Activated T-cell treated with anti-CD3 and anti-CD28 coated beads for 24 hours (primary cell): ENCODE measurements at places on chromosomes 6 and 20.

DNA sequence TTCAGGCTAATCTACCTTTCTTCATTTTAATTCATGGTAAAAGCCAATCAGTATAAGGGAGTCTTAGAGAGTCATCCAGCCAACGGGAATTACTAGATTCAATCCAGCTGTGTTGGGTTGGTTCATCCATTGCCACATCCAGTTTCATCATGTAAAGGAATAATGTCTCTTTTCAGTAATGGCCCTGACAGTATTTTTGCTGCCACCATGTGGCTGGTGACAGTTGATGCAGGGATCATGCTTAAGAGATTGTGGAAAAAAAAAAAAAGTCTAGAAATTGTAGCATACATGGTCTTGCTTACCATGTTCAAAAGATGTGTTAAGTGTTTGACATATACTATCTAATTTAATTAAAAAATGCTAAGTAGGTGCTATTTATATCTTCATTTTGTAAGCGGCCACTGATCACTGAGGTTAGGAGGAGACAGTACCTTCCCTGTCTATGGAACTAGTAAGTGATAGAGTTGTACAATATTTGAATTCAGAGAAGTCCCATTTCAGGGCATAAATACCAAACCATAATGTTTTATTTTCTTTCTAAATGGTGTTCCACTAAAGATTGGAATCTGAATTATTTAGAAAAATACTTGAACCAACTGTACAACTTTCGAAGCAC, 135.9 kb downstream of the KHDRBS2 start:
- no peak for DNase-seq

GRCh38 chr20:32316667-32317066, 39.2 kb downstream of the KIF3B start:
- DNase-seq = no peak

GRCh38 chr20:36591854-36592641, 13.5 kb upstream of the RAB5IF start:
- DNase-seq = no peak

GRCh38 chr6:136897071-136897470, 25.0 kb upstream of the SLC35D3 start:
- DNase-seq = no peak

GRCh38 chr6:38364775-38365174, 275.0 kb downstream of the BTBD9 start:
- DNase-seq = no peak

GRCh38 chr6:85418059-85418458, 31.8 kb upstream of the NT5E start:
- DNase-seq = no peak

DNA sequence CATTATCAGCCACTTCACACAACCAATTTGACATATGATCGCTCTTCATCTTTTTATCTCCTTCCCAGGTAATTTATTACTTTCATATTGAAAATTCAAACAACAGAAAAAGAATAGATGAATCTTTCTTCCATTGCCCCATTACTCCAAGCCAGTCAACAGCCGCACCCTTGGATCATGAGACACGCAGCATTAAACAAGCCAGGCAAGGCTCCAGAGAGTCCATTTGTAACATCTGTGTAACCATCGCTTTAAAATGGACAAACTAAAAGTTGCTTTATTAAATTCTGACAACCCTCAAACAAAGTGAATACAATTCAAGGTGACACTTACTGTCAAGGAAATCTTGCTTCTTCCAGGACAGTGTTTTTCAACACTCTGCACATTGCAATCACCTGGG, 200.3 kb downstream of the EPM2A start:
- DNase-seq = no peak

DNA sequence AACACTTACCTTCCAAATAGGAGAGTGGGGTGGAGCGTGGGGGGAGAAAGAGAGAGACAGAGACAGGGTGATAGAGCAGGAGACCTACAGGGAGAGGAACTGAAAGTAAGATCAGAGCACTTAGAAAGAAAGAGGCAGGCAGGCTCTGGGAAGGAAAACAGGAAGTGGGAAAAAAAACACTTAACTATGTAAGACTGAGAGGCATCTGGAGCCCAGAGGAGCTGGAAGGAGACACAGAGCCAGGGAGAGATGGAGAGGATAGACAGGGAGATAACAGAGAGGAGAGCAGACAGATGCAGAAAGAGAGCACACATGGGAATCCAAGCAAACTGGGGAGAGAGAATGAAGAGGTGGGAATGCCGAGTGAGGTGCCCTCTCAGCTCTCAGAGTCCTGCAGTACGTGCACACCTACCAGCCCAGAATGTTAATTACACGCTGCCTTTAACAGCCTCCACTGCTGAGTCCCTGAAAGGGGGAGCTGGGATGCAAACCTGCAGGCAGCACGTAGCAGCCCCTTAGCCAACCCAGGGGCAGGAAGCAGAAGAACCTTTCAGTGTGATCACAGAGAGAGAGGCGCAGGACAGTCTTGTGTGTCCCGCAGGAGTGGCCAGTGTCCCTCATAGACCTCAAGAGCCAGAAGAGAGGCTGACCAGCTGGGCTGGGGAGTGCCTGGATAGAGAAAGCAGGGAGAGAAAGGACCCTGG, 132.7 kb upstream of the LRFN2 start:
- DNase-seq = no peak

DNA sequence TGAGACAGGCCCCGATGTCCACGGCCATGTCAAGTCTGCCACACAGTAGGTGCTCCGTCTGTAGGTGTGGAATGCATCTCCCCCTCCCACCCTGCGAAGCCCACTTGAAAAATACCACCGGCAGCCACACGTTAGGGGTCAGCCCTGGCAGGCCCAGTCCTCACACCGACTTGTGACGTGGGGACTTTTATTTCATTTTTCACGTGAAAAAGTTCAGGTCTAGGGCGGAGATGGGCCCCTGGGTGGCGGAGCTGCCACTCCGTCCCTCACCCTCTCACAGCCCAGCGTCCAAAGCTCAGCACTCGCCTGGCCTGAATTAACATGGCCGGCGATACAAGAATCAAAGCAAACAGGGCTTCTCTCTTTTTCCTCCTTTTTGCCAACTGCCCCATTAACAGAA, 3.8 kb upstream of the TUBB1 start:
- DNase-seq = no peak

- DNase-seq = no peak
These were observed 88.5 kb downstream of the PRKN start for GRCh38 chr6:162638931-162639574.

- no peak for DNase-seq
These were observed 169.9 kb upstream of the HDDC2 start for GRCh38 chr6:125471667-125472066.

DNA sequence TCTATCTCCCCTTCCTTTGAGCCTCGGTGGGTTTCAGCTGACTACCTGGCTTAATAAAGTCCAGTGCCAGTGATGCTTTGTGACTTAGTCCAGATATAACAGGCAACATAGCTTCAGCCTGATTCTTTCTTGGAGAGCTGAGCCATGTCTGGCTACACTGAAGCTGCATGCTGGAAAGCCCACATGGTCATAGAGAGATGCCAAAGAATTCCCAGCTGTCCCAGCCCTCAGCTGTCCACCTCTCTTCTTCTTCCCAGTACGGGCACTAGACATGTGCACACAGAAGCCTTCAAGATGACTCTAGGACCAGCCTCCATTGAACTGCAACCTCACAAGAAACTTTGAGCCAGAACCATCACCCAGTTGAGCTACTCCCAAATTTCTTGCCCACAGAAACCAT, 154.1 kb upstream of the MYLIP start:
- no peak for DNase-seq

- DNase-seq = no peak
These were observed 1.2 kb downstream of the ZNF335 start for GRCh38 chr20:45970646-45971424.

GRCh38 chr6:44000164-44000842, 126.9 kb downstream of the MRPL14 start:
- no peak for DNase-seq

- peak; percentile 39 for DNase-seq
These were observed 58.4 kb downstream of the GJA10 start for GRCh38 chr6:89952686-89953085.

GRCh38 chr20:11192106-11192505, 518.3 kb upstream of the JAG1 start:
- DNase-seq = no peak

DNA sequence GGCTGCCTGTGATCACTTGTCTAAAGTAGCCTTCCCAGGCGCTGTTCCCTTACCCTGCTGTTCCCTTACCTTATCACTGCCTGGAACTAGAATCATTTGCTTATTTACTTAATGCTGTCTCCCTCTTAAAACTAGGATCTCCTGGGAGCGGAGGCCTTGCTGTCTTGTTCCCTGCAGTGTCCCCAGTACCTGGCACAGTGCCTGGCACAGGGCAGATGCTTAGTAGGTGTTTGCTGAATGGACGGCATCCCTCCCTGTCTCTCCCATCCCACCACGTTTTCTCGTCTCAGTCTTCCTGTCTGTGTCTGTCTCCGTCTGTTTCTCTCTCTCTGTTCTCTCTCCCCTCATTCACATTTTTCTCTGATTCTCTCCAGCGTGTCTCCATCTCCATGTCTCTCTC, 99.9 kb upstream of the MYL9 start:
- no peak for DNase-seq

GRCh38 chr6:24738741-24739140, 19.8 kb upstream of the C6orf62 start:
- DNase-seq = no peak

DNA sequence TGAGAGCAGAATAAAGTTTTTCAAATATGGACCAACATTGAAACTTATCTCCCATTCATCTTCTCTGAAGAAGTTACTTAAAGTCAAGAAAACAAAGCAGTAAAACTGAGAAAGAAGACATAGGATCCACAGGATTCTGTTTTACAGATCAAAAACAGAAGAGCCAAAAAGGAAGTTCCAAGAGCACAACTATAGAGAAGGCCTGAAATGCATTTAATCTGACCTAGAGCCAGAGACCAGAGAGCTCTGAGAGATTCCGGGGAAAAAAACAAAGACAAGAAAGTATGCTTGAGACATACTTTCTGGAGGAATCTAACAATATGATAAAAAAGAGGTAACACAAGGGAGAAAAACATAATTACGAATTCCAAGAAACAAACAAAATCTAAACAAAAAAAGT, 26.1 kb downstream of the SRPK1 start:
- no peak for DNase-seq

GRCh38 chr20:36153736-36154699, 522 bp upstream of the EPB41L1 start:
- no peak for DNase-seq

GRCh38 chr6:35077713-35078105, 63.4 kb downstream of the TCP11 start:
- no peak for DNase-seq

DNA sequence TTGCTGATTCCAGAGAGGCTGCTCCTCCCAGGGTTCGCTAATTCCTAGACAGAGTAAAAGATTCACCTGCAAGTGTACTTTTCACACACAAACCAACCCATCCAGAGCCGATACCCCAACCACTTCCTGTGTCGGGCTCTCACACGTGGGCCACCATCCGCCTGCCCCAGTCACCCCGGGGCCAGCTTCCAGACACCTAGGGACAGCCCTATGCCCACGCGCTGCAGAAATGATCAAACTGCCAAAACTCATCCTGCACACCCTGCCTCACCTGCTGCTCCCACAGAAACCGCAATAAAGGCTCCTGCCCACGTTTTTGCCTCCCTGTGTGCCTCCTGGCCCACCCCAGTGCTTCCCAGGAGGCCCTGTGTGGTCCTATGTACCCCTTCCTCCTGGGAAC, 59.5 kb downstream of the PSMG4 start:
- DNase-seq = peak; percentile 17

- no peak for DNase-seq
These were observed 12.9 kb downstream of the SOD2 start for GRCh38 chr6:159680104-159680503.

GRCh38 chr6:55825402-55826051, 49.9 kb downstream of the BMP5 start:
- DNase-seq = no peak

DNA sequence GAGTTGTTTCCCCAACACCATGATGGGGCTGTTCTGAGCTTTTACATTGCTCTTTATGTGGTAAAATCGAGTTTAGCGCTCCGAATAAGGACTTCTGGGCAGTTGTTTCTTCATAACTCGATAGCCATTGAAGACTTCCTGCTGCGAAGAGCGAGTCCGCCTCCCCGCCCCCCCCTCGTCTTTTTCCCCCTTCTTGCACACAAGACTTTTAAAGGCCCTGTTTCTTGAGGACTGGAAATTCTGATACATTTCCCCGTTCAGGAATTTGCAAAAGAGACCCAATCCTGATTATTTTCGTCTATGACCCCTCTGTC, 1.5 kb upstream of the CITED2 start:
- DNase-seq = no peak

- no peak for DNase-seq
These were observed 901.7 kb upstream of the CITED2 start for GRCh38 chr6:140276133-140276532.

GRCh38 chr6:136956590-136957544, 34.8 kb downstream of the SLC35D3 start:
- DNase-seq = no peak

- DNase-seq = no peak
These were observed 3.8 kb downstream of the COL12A1 start for GRCh38 chr6:75201901-75202672.

DNA sequence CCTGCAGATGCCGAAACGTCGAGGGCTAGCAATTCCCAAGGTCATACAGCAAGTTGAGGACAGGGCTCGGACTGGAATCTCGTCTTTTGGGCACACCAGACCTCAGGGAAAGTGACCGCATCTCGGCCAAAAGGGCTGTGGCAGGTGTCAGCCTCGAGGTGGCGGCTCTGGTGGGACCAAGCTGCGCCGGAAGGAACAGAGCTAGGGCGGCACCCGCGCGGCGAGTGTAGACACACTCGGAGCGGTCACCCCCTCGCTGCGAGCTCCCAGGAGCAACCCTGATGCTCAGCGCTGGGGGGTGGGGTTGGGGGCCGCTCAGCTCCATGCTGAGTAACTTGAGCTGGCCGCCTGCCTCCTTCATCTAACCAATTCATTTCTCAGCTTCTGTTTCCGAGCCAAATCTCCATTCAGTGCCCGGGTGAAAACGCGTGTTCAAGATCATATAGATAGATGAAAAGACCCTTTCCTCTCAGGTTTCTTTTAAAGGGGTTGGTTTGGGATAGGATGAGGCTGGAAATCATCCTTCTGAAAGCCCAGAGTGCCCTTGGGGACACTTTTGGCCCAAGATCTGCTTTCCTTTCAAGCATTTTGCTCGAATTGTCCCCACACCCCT, 2.2 kb upstream of the TUBB2B start:
- no peak for DNase-seq

- DNase-seq = peak; percentile 45
These were observed 537 bp downstream of the PRR3 start for GRCh38 chr6:30557683-30557981.

- no peak for DNase-seq
These were observed 356.3 kb downstream of the ZFAND3 start for GRCh38 chr6:38175786-38176185.
